MV-4-11 (cell line): ENCODE measurements at places on chromosomes 2 and 18.

GRCh38 chr2:16656784-16657391, 8.7 kb downstream of the CYRIA start:
- DNase-seq, result peak; percentile 96

- DNase-seq, result no peak
Measured at GRCh38 chr2:168189835-168190569, 57.4 kb downstream of the STK39 start.

- peak; percentile 2 for DNase-seq
Measured at GRCh38 chr18:37429791-37430190, 135.8 kb downstream of the CELF4 start.

DNA sequence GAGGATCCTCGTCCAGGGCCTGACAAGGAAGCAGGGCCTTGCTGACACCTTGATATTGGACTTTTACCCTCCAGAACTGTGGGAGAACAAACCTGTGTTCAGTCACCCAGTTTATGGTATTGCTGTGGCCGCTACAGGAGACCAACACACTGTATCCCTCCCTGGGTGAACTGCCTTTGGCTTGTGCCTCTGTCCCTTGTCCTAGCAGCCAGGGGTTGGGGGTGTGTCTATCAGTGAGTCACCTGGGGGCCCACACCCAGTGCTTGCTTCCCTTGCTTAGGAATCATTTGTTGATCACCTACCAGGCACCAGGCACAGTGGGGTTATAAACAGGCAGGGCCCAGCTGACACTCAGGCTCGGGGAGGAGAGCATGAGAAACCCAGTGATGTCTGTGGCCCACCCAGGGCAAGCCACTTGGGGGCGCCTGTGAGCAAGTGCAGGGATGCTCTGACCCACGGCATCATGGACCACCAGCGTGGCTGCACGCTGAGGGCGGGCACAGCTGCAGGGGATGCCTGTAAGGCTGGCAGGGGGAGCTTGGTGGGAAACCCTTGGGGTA, 17.1 kb downstream of the TMEM185B start:
- DNase-seq, result no peak

- no peak for DNase-seq
Measured at GRCh38 chr2:11822746-11823451, 76.5 kb downstream of the LPIN1 start.

DNA sequence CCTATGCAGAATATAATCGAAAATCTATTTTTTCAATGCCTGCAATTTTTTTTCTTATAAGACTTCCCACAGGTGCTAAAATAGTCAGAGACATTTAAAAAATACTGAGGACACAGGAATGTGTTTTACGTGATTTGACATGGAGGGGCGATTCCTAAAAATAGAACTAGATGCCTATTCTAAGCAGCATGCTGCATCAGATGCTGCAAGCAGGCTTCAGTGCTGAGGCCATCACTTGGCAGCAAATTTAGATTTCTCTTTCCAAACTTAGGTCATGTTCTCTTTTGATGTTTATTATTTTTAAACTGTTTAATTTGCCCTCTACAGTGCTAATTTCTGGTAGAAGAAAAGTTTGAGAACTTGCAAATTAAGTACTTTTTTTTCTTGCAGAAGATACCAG, 43.7 kb upstream of the NCK2 start:
- DNase-seq, result no peak

GRCh38 chr18:44729631-44730101, 49.0 kb downstream of the SETBP1 start:
- peak; percentile 77 for DNase-seq

DNA sequence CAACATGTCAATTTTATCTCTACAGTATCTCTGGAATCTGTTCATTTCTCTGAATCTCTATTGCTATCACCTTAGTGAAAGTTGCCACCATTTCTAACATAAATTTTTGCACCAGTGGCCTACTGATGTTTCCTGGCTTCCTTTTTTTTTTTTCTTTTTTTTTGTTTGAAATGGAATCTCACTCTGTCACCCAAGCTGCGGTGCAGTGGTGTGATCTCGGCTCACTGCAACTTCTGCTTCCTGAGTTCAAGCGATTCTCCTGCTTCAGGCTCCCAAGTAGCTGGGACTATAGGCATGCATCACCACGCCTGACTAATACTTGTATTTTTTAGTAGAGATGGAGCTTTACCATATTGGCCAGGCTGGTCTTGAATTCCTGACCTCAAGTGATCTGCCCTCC, 35.1 kb downstream of the KCNJ13 start:
- DNase-seq, result peak; percentile 45

- DNase-seq, result no peak
Measured at GRCh38 chr18:46411191-46411828, 245.7 kb downstream of the LOXHD1 start.

GRCh38 chr18:48934723-48935432, 15.9 kb downstream of the SMAD7 start:
- DNase-seq, result peak; percentile 54

GRCh38 chr18:11747731-11748130, 58.7 kb downstream of the GNAL start:
- no peak for DNase-seq

DNA sequence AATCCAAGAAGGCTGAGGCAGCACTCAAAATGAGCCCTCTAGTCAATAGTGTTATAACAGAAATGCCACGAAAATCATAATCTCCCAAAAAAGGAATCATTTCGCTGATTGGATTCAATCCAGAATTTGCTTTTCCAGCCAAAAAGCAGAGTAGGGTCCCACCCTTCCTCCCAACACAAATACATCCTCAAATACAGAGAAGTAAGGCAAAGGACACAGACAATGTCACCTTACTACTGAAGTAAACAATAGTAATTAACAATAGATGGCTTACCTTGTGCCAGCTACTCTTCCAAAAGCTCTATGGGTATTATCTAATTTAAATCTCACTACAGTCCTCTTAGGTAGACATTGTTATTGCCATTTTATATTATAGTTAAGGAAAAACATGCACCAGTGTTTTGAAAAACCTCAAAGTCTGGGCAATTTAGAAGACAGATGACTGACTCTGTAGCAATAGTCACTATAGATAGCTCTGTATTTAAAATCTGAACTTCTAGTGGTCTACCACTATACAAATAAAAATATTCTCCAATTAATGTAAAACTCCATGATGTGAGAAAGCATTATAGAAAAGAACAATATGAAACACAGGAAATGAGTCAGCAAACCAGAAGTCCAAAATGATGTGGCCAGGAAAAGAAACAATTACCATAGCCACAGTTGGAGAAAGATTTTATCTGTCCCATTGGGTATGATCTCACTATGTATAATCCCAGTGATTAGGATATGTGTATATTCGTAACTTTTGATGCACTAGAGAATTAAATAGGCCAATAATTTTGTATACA, 305.0 kb upstream of the ERBB4 start:
- no peak for DNase-seq

DNA sequence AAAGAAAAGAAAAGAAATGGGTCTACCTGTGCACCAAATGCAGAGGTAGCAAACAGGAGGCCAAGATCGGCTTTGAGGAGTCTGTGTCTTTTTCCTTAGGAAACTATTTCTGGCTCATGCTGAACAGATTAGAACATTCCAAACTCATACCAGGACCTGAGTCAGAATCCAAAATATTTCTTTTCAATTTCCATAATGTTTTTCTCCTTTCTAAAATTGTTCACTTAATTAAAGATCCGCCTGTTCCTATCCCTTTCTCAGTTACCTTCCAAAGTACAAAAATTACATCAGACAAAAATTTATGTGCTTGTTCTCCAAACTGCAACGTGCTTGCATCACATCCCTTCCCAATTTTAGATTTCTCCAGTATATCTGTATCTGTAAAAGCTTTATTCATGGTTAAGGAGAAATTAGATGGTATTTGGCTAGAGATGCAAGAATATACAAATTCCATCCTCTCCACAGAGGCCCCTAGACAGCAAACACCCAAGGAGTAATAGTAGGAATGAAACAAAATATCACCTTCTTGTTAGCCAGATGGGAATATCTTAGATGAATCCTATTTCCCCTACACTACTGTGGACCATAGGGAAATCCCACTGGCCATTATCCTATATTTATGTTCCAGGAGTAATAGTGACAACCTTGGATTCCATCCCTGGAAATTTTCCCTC, 130.6 kb downstream of the LNPK start:
- DNase-seq, result no peak

- DNase-seq, result no peak
Measured at GRCh38 chr18:73479477-73479876, 611.7 kb upstream of the NETO1 start.

GRCh38 chr2:8840475-8841091, 3.2 kb upstream of the KIDINS220 start:
- no peak for DNase-seq

- peak; percentile 12 for DNase-seq
Measured at GRCh38 chr2:163887182-163887581, 151.4 kb upstream of the FIGN start.

GRCh38 chr2:120503793-120504571, 158.0 kb downstream of the INHBB start:
- no peak for DNase-seq

DNA sequence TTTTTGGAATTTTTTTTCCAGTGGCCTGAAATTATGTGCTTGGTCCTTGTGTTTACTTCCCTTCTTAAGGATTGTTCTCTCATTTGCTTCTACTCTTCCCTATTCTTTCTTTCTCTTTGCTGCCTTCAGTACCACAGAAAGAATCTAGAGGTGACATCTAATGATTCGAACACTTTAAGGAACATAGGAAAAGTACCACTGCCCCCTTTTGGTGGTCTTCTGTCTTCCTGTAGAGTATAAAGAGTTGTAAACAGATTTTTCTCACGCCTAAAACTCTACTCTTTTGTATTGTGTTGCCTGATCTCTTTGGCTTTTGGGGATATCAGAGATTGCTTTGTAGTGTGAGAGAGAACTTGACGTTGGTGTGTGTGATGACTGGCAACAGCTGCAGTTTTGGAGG, 7.0 kb upstream of the SCTR start:
- DNase-seq, result no peak
